ENCODE measurements at places on chromosomes 7 and 10.

- no peak for DNase-seq
Observed at GRCh38 chr7:134339475-134339874, 22.7 kb upstream of the SLC35B4 start.

- DNase-seq = no peak
Observed at GRCh38 chr7:106570948-106571418, 90.0 kb downstream of the CCDC71L start.

DNA sequence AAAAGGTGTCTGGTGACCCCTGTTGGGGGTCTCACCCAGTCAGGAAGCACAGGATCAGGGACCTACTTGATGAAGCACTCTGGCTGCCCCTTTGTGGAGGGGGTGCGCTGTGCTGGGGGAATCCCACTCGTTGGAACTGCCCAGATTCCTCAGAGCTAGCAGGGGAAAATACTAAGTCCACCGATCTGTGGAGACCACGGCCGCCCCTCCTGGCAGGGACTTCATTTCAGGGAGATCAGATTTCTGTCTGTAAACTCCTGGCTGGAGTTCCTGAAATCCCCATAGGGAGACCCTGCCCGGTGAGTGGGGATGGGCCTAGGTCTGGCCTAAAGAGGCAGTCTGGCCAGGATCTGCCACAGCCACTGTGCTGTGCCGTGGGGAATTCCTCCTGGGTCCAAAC is 79.3 kb upstream of the ADCY1 start:
- no peak for DNase-seq

- DNase-seq = no peak
Observed at GRCh38 chr7:3888096-3888495, 587.0 kb downstream of the SDK1 start.

DNA sequence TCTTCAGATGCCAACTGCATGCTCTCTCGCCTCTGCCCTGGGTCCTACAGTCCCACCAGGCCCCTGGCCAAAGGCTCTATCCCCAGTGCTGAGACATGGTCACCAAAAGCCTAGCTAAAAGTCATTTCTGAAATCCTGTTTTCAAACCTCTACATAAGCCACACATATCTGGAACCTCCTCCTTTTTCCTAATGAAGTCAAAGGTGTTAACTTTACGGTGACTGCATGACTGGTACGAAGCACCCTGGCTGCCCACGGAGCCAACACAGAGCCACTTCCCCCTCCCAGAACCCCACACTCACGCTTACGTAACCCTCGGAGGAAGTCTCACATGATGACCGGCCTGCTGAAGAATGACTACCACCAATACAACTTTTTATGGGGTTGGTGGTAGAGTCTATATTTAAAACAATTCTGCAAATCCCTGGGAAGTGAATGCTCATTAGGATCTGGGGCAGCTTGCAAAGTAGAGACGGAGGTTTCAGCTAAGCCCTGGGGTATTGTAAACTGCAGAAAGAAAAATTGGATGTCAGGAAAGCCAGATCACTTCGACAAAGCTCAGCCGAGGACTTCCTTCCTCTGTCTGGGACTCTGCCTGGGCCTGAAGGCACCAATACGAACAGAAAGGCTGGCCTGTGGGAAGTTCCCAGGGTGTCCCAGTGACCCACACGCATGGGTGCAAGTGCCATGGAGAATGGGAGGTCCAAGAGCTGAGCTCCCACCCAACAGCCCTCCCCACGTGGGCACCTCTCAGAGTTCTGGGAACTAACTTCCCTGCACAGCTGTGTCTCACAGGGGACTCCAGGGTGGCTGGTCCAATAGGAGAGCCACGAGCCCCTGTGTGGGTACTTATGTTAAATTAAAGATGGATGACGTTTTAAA is 50.7 kb downstream of the PDGFA start:
- peak; percentile 80 for DNase-seq

DNA sequence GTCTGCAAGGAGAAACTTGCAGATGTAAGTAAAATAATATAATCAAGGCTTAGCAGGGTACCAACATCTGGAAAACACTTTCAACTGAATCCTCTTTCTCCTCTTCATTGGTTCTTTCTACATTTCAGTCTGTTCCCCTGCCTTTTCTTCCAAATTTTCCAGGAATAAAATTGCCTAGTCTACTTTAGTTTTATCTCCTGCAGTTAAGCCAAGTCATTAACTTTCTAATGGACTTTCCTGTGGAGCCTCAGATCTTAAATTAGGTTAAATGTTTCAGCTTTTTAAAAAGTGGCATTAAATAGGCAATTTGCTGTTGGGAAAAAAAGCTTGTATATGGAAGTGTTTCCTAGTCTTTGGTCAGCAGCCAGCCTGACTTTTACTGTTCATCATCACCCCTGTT is 70.8 kb downstream of the EEPD1 start:
- DNase-seq = no peak

GRCh38 chr7:105327201-105327600 is 61.5 kb downstream of the SRPK2 start:
- DNase-seq = no peak

DNA sequence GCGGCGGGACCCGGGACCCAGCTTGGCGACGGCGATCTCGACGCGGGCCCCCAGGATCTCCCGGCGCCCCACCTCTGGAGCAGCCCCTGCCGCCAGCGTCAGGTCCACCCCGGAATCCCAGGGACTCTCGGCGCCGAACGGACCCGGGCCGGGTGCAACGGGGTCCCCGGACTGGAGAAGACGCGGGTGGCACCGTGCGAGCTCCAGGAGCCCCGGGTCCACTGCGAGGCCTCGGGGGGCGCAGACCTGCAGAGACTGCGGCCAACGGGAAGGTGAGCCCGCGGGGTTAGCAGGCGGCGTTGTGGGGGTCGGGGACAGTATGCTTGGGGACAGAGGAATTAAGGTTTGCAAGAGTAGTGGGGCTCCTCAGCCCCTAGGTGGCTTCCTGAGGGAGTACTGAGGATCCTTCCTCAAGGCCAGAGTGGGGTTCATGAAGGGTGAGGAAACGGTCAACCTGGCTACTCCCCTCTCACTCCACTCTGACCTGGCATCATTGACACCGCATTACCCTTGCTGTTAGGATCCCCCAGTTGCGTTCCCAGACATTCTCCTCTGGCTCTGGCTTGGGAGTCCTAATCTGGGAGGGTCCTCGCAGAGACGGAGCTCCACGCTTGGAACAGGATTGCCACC is 353 bp downstream of the EPHB6 start:
- DNase-seq = no peak

GRCh38 chr10:12635127-12635541 is 285.8 kb downstream of the CAMK1D start:
- no peak for DNase-seq

- DNase-seq = peak; percentile 92
Observed at GRCh38 chr10:70575874-70576802, 26.4 kb downstream of the PRF1 start.

- no peak for DNase-seq
Observed at GRCh38 chr10:63832686-63833085, 311.5 kb downstream of the REEP3 start.

DNA sequence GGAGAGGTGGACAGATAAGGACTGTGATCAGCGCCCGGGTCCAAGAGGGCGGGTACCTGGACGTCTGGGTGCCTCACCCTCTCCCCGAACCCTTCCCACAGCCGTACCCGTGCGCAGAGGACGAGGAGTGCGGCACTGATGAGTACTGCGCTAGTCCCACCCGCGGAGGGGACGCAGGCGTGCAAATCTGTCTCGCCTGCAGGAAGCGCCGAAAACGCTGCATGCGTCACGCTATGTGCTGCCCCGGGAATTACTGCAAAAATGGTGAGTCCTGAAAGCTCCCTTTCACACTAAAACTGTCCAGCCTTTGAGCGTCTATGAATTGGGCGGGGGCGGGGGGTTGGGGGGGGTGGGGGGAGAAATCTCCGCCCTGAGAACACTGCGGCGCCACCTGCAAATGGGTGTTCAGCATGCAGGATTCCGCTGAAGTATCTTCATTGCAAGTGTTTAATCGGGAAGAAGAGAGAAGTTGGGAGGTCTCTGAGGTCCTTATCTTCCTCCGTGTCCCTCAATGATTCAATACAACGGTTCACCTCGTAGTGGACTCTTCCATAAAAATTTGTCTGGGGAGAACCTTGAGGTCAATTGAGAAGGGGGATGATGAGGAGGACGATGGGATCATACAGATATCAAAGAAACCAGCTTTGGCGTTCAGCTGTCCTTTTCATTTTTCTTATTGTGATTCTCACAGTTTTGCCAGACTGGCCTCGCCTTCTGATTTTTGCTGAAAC is 906 bp downstream of the DKK1 start:
- DNase-seq = no peak

GRCh38 chr10:97069576-97070362 is 116.0 kb downstream of the SLIT1 start:
- DNase-seq = peak; percentile 36

GRCh38 chr7:51325908-51326307 is 9.3 kb upstream of the COBL start:
- DNase-seq = no peak

DNA sequence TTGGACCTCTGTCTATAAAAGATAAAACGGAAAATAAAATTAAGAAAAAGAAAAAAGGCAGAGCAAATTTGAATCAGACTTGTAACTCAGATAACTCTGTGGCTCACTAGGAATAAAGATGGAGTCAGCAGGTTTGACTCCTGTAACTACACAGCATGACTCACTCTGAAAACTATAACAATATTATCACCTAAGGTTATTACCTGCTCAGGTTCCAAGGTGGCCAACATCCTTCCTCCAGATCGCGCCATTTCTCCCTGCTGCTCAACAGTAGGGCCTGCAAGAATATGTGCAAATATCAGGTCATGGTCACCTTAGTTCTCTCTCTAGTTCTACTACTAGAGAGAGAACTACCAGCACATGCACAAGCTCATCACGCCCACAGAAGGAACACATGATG is 30.0 kb downstream of the ALDH18A1 start:
- no peak for DNase-seq

GRCh38 chr7:47485640-47486435 is 96.1 kb downstream of the TNS3 start:
- DNase-seq = no peak

DNA sequence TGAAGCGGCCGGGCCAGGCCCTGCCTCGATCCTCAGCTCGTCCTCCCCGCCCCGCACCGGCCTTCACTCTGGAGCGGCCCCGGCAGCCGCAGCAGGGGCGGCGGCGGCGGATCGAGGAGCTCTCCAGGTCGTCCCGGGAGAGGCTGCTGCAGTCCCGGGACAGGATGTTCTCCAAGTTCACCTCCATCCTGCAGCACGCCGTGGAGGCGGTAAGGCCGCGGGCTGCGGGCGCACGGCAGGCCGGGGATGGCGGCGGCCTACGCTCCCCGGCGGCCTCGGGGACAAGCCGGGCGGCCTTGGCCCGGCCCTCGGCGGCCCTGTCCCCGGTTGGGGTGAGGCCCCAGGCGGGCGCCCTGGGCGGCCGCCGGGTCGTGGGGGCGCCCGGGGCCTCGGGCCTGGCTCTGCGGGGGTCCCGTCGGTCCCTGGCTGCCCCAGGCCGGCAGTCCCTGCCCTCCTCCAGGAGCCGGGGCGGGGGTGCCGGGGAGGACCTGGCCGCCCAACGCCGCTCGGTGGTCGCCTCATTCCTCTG is 399 bp downstream of the FHIP2A start:
- DNase-seq = no peak

DNA sequence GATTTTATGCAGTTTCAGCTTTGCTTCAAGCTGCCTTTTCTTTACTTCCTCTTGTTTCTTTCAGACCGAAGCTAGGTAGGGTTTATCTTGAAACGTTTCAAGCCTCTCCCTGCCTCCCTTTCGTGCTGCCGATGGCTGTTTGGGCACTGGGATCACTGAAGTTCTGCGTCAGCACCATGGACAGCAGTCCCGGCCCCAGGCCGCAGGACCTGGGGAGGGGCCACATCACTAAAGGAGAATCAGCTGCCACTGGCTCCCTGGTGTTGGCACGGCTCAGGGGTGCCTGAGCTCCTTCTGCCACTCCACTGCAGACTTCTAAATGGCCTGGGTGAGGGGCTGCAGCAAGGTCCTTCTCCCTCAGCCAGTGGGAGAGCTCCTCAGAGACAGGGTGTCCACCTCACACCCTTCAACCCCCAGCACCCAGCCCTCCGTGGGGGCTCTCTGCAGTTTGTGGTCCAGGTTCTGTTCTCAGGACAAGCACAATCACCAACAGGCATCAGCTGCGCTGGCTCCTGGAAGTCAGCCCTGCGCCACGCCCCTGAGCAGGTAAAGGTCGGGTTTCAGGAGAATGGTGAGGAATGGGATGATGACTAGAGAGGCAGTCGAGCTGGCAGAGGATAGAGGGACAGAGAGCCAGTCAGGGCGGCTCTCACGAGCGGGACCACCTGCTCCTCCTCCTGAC is 387.2 kb downstream of the TCERG1L start:
- no peak for DNase-seq

DNA sequence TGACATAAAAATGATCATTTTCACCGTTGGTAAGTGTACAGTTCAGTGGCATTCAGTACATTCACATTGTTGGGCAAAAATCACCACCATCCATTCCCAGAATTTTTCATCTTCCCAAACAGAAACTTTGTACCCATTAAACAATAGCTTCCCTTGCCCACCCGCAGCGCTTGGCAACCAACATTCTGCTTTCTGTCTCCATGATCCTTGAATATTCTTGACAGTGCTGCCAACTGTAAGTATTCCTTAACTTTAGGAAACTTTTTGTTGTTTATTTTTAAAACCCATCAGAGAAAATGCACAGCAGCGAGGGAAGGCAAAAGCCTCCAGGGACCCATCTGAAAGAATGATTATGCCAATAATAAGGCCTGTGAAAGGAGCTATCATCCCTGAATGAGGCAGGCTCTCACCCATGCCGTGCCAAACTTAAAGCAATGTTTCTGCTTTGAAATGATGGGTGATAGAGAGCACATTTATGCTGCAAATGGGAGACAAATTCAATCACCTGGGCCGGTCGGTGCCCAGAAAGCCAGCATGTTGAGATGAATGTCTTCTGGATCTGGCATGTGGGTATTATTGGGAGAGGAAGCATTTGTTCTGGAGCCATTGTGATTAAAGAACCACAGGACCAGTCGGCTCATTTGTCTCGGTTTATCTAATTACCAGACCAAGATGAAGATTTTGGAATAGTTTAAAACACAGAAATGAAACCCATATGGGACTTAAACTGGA is 202.1 kb upstream of the NPVF start:
- no peak for DNase-seq

GRCh38 chr7:20064974-20065862 is 152.0 kb downstream of the MACC1 start:
- no peak for DNase-seq

DNA sequence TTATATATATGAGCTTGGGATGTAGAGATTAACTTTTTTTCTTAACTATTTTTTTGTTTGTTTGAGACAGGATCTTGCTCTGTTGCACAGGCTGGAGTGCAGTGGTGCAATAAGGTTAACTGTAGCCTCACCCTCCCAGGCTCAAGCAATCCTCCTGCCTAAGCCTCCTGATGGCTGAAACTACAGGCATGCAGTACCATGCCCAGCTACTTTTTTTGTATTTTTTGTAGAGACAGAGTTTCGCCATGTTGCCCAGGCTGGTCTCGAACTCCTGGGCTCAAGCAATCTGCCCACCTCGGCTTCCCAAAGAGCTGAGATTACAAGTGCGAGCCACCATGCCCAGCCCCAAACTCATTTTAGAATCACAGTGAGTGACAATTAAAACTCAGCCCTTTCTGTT is 105.2 kb downstream of the CUBN start:
- no peak for DNase-seq

DNA sequence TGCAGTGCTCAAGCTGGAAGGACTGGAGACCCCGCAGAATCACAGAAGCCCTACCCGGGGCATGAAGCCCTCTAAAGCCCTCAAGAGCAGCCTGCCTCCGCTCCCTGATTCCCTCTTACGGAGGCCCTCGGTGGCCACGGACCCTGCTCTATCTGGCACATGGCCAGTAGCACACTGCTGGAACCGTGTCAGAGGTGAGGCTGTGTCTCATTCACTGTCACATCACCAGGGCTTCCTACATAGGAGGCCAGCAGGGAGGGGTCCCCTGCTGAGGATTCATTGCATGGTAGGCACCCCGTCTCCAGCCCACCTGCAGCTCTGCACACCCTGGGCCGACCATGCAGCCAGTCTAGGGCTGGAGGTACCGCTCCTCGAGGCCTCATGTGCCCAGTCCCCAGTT is 259.2 kb downstream of the TNS3 start:
- DNase-seq = no peak

All from HL-60 (cell line).